ENCODE measurements at places on chromosomes 11 and 22. TPM values are rescaled to one million over a fixed set of nuclear protein-coding genes. Genes with fewer than 3 reads are reported as not detected.

GRCh38 chr22:41752011-41752970 lies 48.2 kb upstream of the CCDC134 start:
- DNase-seq = no peak

GRCh38 chr11:72482211-72482812 lies 48.0 kb upstream of the CLPB start:
- DNase-seq = peak; percentile 83

GRCh38 chr11:45324459-45324858 lies 38.3 kb upstream of the SYT13 start:
- no peak for DNase-seq

- DNase-seq = no peak
These were observed 48.2 kb downstream of the ELFN2 start for GRCh38 chr22:37379085-37379484.

DNA sequence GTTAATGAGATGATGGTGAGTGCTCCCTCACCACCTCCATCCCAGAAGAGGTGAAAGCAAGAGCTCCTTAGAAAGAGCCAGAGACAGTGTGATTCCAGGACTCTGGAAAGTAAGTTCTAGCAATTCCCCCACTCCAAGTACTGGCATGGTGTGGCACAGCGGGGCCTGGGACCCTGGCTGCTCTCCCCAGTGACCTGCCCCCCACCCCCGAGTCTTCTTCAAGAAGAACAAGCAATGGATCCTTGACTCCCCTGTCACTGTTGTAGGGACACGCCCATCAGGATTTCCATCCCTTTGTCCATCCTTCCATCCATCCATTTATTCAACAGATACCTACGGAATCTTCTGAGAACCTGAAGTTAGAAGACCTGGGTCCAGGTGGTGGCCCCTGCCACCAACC lies 44.4 kb downstream of the C11orf96 start:
- DNase-seq = no peak

The UQCR10 gene
- total RNA-seq = 48.7 TPM

All from neural progenitor cell (in vitro differentiated cells).